ENCODE measurements at places on chromosomes 11 and 22. TPM values are rescaled to one million over a fixed set of nuclear protein-coding genes. Genes with fewer than 3 reads are reported as not detected.

DNA sequence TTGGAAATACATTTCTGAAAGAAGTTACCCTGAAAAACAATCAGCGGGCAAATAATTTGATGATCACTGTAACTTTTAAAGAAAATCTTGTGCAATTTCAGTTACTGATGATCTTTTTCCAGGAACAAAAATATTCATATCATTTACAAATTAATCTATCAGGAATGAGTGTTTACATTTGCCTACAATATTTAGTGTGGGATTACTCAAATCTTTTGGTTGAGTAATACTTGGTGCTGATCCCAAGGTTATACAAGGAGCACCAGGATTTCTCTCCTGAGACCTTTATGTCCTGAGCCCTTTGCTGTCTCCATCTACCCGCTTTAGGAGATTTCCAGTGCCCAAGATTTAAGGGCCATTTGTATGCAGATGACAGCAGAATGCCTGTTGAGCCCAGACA, 116.1 kb downstream of the ATXN10 start:
- no peak for DNase-seq

DNA sequence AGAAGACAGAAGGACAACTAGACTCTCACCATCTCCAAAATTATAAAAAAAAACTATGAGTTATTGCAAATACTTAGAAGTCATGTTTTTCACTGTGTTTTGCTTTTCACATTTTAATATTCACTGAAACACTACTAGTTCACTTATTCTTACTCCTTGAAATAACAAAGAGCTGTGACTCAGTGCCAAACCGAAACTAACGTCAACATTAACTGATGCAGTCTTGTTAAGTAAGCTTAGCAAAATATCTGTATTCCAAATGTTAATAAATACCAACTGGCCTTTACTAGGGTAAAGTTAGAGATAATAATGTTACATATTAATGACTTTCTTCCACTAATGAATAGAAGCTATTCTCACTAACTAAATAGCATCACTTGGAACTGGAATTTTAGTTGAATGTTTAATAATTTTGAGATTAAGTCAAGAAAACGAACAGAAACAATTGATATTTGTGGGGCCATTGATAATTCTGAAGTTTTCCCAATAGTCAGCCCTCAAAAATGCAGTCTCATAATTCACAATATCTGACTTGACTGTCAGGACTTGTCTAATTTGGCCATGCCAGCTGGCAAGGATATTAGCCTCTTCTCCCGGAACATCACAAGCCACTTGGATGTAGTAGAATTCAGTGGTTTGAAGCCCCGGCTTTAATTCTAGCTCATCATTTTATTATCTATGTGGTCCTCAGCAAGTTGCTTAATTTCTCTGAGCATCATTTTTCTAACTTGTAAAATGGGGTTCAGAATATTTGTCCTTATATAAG, 230.1 kb upstream of the DDI1 start:
- no peak for DNase-seq

Gene CD3E
- 2.8 TPM for total RNA-seq

- DNase-seq, result no peak
Measured at GRCh38 chr11:45355706-45356041, 69.5 kb upstream of the SYT13 start.

DNA sequence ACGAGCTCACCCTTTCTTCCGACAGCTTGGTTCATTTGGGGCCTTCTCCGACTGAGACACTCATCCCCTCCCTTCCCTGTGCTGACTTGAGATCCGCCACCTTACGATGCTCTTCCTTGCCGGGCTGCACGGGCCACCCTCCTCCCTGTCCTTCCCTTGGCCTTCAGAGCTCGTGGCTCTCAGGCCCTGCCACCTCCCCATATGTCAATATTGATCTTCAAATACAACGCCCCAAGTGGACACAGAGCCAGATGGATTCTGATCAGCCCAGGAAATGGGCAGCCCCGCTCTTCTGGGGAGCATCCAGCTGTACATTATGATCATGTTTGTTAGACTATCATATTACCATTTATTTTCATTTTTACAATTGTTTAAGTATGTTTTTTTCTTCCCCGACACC, 812.8 kb downstream of the TBC1D22A start:
- peak; percentile 58 for DNase-seq

DNA sequence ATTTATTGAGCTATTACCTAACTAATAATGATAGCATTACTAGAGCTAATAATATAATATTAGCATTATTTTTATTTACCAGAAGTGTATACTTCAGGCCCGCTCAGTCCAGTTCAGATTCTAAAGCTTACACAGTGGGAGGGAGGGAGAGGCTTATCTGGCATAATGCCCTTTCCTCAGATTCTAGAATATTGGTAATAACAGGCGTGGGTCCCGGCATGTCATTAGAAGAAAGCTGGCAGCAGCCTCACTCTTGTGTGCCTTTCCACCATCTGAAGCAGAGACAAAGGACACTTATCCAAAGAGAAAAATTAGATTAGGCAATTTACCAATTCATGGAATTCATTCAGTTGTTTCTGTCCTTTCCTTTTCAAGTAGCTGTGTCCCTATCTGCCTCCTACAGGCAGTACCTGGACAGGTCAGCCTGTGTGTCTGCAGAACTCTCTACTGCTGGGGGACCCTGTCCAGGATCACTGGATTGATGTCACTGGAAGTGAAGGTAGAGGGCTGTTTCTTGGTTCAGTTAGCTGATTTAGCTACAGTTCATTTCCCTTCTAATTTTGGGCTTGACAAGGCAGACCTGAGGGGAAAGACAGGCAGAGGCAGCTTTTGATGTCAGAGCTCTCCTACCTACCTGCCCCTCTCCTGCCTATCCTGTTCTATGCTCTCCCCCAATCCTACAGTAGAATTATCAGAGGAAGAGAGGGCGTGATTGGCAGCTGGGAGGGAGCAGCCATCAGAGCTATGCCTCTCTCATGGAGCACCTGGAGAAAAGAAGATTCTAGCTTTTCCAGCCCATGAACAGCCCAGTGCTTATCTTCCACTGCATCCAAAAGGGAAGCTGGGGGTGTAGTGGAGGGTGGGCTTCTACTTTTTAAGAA, 20.3 kb upstream of the CCDC90B start:
- DNase-seq, result no peak

- DNase-seq, result no peak
Measured at GRCh38 chr22:32531931-32532819, 57.6 kb downstream of the FBXO7 start.

- DNase-seq, result no peak
Measured at GRCh38 chr11:30485222-30485621, 100.9 kb downstream of the MPPED2 start.

Gene LRRC74B
- 0.45 TPM for total RNA-seq

Gene LRRC55
- total RNA-seq, result not detected

GRCh38 chr11:69100454-69101114, 51.9 kb downstream of the TPCN2 start:
- no peak for DNase-seq

Gene CD44
- 166 TPM for total RNA-seq

DNA sequence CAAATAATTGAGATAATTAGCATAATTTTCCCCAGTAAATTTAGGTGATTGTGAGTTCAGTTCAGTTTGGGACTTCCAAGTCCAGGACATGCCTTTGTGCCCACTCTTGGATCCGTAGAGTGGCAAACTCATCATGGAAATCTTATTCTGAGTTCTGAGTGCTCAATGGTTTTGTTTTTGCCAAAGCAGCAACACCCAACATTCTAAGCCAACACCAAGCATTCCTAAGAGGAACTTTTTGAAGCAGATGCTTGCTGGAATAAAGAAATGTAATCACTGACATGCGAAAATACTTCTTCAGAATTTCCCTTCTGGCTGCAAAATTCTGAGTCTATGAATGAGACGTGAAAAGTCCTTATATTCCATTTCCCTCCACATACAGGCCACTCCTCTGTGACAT, 10.4 kb downstream of the MMP27 start:
- DNase-seq, result no peak

- peak; percentile 49 for DNase-seq
Measured at GRCh38 chr22:29689880-29690213, 30.0 kb upstream of the CABP7 start.

DNA sequence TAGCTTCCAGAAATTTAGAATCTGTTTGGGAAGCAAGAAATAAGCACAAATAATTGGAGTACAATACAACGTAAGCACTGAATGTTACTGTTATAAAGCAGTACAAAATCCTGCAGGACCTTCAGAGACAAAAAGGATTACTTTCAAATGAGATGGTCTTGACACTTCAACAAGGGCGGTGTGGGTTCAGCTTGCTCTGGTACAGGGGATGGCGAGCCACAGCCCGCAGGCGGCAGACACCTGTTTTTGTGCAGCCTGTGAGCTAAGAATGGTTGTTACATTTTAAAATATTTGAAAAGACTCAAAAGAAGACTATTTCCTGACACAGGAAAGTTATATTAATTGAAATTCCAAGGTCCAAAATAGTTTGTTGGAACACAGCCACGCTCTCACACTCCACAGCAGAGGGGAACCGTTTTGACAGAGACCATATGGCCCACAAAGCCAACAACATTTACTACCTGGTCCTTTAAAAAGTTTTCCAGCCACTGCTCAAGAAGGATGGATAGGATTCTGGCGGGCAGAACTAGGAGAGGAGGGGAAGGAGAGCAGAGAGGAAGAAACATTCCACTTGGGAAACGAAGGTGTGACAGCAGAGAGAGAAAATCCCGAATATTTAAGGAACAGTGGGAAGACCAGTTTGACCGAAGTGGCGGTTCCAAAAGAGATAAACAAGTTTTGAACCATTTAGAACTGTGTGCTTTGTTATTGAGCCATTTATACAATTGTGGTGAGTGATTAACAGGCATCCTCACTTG, 6.3 kb downstream of the PRDM10 start:
- no peak for DNase-seq

GRCh38 chr11:19442554-19442910, 201.8 kb upstream of the E2F8 start:
- no peak for DNase-seq

GRCh38 chr11:122813894-122814270, 24.4 kb upstream of the CRTAM start:
- DNase-seq, result no peak

DNA sequence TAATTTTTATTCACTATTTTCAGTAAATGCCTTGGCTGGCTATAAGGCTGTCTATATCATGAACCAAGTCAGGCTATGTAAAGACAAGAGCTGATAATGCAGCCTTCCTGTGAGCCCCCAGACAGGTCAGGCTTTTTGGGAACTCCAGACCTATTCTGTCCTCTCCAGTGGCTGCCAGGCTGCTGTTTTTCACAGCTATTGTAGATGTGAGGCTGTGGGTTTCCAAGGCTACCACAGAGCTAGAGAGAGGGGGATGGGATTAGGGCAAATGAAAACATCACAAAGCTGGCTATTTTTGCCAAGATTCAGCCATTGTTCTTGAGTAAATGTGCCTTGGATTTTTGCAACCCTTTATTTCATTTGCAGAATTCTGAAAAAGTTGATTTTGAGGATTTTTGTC, 55.7 kb upstream of the SORL1-AS1 start:
- DNase-seq, result no peak

DNA sequence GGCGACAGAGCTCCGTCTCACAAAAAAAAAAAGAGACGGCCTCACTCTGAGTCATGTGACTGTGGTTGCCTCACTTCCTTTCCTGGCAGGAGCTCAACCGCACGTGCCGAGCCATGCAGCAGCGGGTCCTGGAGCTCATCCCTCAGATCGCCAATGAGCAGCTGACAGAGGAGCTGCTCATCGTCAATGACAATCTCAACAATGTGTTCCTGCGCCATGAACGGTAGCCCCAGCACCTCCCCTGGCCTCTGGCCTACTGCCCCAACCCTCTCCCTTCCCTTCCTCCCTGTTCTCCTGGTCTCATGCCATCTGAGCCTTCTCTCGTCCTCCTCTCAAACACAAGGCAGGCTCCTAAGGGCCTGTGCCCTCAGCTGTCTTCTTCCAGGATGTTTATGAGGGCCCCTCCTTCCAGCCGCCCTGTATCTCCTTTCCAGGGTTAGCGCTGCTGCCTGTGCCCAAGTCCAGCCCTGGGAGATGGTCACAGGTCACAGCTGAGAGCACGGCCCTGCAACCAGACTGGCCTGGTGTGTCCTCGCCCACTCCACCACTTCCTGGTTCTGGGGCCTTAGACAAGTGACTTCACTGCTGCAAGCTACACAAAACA, 30.7 kb downstream of the TOM1 start:
- peak; percentile 60 for DNase-seq

Gene UBE2L6
- total RNA-seq, result 42.3 TPM

Gene OR52H1
- total RNA-seq, result not detected

DNA sequence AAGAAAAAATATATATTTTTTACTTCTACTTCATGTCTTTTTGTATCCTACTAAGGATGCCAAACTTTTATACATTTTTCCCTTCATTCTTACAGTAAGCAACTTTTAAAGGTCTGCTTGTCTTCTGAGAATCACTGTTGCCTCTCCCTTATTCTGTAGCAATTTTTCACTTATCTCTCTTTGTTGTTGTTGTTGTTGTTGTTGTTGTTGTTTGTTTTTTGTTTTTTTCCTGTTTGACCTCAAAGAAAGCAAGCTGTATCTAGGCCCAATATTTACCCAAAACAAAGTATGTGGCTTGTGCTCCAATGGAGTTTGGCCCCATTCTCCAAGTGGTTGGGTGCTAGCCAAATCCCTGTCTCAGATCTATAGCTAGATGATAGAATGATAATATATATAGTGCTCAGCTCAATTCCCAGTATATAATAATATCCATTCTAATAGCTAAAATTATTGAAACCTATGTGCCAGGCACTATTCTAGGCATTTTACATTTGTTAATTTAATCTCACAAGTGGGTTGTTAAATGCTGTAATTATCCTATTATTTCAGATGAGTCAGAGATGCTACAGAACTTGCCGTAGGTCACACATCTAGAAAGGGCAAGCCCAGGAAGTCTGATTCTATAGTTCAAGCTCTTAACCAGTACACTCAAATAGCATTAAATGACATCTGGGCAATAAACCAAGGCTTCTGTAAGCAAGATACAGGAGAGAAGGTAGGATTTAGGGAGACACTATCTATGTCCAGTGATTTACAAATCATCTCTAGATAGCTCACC, 205.1 kb upstream of the PITPNB start:
- no peak for DNase-seq

DNA sequence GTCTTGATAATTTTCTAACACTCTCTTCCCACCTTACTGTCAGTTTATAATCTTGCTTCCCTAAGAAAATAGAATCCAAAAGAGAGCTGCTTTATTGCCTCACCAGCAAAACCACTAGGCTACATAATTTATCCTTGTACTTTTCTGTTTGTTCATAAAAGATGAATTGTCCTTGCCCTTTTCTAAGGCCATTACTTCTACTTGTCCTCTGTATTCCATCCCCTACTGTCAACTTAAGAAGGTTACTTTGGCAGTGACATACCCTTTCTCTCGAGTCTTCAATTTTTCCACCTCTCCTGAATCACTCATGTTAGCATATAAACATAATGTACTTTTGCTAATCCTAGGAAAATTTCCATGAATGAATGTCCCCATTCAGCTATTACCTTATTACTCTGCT, 18.0 kb downstream of the BIRC2 start:
- DNase-seq, result no peak

Gene CYB5R3
- total RNA-seq, result 455 TPM

GRCh38 chr11:106014620-106015019, 7.4 kb downstream of the MSANTD4 start:
- DNase-seq, result no peak

Gene CYTH4
- 5.5 TPM for total RNA-seq

DNA sequence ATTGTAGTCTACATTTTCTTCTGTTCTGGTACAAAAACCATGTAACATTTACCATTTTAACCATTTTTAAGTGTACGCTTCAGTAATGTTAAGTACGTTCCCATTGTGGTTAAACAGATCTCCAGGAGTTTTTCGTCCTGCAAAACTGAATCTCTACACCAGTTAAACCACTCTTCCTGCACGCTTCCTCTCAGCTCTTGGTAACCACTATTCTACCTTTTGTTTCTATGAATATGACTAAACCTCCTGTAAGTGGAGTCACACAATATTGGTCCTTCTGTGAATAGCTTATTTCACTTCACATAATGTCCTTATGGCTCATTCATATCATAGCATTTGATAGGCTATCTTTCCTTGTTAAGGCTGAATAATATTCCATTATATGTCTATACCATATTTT, 7.1 kb upstream of the EXT2 start:
- DNase-seq, result no peak

Data from prostate gland (tissue), 2 donors.